ENCODE measurements at places on chromosomes 6 and 20.

- no peak for DNase-seq
Measured at GRCh38 chr20:46710153-46710913, 884 bp downstream of the SLC2A10 start.

DNA sequence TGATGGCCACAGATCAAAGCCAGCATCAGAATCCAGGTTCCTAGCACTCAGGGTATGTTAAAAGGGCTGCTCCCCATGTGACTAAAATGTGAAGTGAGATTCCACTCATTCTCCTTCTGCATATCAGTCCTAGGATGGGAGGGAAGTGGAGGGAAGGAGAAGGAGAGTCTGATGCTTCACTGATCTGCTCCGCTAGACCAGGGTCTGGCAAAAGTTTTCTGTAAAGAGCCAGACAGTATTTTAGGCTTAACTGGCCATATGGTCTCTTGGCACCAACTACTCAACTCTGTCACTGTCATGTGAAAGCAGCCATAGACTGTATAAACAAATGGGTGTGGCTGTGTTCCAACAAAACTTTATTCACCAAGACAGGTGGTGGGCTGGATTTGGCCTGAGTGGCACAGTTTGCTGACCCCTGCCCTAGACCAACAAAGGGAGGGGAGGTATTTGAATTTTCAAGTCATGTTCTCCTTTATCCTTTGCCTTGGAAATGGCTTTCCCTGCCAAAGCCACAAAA, 22.6 kb downstream of the GHRH start:
- DNase-seq: no peak

DNA sequence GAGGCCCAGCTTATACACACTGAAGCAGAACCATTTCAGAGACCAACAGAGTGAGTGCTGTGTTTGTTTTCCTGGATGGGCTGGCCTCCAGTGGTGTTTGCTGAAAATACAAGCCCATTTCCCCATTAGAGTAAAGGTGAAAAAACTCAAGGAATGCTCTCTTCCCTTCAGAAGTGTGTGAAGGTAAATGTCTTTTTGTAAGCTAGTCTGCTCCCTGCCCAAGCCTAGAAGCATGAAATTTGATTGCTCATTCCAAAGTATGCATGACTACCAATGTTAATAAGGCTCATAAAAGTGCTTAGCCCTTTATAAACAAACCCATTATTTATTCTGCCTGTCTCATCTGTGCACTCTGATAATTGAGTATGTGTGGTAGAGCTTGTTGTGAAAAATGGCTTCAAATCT, 59.1 kb downstream of the ADGRF1 start:
- no peak for DNase-seq

- no peak for DNase-seq
Measured at GRCh38 chr6:135994857-135995544, 143.5 kb downstream of the PDE7B start.

GRCh38 chr20:23624324-23624691, 13.4 kb downstream of the CST3 start:
- DNase-seq: no peak
